Inflammatory macrophage (primary cell): ENCODE measurements at places on chromosomes 2 and 18.

- DNase-seq: no peak
Observed at GRCh38 chr18:1422634-1423033, 518.0 kb downstream of the ADCYAP1 start.

- no peak for DNase-seq
Observed at GRCh38 chr2:40439473-40439872, 12.4 kb downstream of the SLC8A1 start.

DNA sequence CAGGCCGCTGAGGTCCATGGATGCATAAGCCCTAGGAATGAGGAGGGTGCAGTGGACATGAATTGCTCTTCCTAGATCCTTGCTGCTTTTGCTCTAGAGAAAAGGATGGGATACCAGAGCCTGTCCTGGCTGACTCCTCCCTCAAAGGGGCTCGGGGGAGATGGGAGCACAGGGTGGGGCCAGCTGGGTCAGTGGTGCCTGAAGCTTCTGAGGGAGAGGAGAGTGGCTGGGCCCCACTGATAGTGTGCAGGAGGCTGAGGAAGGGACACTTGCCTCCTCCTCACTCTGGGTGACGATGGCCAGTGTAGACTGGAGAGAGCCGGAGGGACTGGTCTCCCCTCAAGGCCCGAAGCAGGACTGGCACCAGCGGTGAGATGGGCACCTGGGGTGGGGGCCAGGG is at the start of gene NT5DC4:
Gene NT5DC4 (plus strand): TSS at position 236 of the 400 bp plus-strand sequence. CDS start 60 bp downstream, at position 296.
- no peak for DNase-seq

DNA sequence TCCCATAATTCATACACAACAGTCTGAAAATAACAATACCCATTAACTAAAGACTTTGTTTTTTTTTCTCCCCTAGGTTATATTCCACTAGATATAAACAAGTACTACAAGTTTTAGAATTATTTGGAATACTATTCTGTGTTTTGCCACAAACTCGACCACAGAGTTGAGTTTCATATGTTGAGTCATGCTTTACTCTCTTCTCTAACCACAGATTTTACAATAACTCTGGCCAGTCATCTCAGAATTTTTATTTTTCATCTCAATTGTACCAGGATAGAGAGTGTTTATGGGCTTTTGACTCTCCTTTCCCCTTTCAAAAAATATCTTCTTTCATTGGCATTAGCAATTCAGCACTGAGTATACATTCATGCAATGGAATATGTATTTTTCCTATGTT is 348.7 kb upstream of the GALNT5 start:
- DNase-seq: no peak

DNA sequence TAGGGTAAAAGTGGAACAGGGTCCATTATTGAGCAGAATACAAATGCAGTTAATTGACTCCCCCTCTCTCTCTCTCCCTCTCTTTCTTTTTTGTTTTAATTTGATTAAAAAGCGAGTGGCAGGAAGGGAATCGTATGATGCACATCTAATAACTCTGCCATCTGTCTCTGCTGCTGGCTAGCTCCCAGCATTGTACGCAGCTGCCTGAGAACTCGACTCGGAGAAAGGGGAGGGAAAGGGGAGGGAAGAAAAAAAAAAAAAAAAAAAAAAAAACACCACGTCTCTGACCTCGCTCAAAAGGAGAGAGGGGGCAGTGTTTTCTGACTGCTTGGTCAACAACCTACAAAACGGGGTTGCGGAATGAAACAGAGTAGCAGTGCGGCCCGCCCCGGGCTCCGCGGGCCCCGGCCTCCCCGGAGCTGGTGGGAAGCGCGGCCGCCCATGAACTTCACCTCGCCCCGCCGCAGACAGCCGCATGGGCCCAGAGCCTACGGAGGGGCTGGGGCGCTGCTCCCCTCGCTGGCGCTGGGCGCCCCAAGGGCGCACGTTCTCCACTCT is 265.7 kb downstream of the TCF4 start:
- peak; percentile 63 for DNase-seq

GRCh38 chr2:26273501-26273900 is 28.8 kb downstream of the HADHB start:
- DNase-seq: peak; percentile 50

DNA sequence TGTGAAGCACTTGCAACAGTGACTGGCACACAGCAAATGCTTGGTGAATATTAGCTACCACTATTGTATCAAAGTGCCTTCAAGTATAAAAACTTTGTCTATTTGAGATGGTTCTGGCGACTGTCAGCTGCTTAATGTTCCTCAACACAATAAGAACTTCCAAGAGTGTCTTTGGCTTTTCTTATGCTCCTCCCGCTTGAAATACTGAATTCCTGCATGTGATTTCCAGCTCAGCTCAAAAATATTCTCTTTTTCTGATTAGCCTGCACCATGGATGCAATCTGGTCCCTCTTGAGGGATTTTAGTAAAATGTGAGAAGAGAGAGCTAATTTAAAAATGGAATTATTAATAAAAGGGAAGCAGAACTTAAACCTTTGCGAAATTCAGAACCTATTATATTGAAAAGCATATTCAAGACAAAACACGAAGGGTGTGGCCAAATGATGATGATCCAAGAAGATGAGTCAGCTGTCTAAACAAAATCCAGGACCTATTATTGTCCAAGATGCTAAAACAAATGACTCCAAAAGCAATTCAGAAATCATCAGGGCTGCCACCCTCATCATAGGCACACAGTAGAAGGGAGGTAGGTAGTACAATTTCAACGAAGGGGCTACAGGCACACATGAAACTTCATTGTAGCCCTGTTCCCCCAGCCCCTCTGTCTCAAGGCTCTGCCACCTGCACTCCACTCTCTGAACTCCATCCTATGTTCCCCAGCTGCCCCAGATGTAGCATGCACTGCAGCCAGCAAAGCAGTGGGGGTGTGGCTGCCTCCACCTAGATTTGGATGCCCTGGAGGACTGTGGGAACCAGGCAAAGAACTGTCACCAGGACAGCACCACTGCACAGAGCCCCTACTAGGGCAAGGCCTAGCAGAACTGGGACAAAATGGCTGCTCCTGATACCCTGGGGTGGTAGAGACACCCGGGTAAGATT is 190.1 kb downstream of the ZNF385B start:
- no peak for DNase-seq

DNA sequence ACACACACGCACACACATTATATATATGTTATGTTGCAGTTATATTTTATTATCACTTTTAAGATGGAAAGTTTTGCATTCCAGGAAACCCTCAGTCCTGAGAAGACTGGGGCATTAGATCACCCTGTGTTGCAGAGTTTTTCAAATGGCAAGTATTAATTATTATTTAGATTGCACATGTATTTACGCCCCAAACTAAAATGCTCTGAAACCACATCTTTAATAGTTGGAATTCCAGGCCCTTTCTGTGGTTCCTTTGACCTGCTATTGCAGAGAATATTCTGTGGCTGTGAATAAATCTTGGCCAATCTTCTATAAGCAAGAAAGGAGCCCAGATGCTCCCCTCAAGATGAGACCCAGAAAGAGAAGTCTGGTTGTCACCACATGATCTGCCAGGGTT is 427.0 kb upstream of the TNP1 start:
- no peak for DNase-seq

GRCh38 chr2:16124881-16125613 is 184.7 kb downstream of the MYCN start:
- no peak for DNase-seq

DNA sequence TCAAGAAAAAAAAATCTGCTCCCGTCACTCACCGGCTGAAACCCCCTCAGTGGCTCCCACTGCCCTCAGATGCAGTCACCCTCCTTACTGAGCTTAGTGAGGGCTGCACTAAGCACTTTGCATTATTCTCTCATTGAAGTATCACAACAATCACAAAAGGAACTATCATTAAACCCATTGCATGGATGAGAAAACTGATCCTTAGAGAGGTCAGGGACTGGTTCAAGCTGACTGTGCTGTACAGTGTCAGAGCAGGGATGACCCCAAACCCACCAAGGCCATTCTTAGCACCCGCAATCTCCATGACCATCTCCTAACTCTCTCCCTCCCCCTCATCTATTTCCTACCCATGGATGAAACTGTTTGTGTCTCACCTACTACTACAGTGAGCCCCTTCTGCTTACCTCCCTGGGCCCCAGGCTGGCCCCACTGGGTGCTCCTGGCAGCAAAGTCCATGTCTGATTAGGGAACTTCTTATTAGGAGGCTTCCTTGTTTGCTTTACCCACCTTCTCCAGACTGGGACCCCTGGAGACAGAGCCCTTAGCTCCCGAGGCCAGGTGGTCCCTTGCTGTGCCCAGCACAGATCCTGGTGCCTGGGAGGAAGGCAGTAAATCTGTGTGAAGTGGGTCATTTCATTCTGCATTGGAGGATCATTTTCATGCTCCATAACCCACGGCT is 139.3 kb upstream of the ID2 start:
- DNase-seq: no peak

DNA sequence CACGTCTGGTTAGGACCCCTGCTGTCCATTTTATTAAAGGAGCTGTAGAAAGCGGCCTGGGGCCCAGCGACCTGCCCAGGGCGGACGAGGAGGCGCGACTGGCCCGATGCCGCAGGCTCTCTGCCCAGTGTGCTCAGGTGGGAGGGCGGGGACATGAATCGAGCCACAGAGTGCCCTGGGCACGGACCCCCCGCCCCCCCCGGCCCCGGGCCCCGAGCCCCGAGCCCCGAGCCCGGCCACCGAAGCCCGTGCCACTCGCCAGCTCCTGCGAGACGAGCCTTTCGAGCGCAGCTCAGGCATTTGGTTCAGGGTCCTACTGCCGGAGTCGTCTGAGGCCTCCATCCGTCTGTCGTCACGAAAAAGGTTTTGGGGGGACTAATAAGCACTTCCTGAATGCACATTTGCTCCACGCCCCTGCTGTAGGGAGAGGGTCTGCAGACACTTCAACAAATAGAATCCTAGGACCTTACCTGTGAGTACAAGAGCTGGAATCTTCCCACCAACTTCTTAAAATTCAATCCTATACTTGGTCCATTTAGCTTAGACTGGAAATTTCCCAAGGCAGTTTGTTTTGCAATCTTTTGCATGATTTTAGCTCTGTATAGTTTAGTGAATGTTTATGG is 602 bp upstream of the ADAM17 start:
- no peak for DNase-seq

DNA sequence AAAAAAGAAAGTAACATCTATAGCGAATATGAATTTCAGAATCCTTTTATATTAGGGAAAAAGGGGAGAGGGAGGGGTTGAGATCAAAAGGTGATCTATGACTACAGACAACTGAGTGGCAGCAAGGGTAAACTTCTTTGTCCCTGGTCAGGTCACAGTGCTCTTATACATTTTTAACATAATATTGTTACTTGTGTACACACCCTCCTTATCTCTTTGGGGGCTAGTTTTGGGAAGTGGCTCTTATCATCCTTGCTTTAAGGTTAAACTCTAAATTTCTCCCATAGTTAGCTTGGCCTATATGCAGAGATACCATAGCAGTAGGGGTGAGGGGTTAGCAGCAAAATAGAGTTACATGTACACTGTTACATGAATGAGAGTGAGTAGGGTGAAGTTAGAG is 31.6 kb upstream of the ATG16L1 start:
- no peak for DNase-seq

DNA sequence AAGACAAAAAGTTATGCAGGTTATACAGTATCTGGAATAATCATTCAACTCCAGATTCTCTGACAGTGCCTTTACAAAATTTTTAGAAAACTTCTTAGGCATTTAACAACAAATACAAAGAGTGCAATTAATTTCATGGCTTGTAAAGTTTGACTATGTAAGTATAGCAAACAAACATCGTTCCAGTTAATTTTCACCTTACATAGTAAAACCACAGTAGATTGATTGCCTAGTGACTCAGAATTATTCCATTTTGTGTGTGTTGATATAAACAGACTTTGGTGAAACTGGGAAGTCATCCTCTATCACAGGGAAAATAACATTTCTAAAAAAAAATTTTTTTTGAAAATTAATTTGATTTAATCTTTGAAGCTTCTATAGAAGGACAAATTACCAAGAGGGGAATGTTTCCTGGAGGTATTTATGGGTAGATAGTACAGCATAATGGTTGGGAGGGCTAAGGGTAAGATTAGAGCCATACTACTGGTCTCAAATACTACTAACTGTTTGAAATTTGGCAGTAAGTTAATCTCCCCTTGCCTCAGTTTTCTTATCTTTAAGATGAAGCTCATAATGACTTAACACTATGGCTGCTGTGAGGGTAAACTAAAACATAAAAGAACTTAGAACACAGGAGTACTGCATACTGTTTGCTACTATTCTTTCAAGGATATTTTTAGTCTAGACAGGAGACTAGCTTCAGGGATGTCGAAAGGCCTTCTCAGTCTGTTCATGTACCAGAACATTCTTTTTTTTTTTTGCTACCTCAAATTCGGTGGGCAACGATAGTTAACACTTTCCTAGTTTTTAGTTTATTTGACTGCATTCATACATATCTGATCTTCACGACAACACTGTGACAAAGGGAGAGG is 19.6 kb downstream of the NDUFAF7 start:
- no peak for DNase-seq

DNA sequence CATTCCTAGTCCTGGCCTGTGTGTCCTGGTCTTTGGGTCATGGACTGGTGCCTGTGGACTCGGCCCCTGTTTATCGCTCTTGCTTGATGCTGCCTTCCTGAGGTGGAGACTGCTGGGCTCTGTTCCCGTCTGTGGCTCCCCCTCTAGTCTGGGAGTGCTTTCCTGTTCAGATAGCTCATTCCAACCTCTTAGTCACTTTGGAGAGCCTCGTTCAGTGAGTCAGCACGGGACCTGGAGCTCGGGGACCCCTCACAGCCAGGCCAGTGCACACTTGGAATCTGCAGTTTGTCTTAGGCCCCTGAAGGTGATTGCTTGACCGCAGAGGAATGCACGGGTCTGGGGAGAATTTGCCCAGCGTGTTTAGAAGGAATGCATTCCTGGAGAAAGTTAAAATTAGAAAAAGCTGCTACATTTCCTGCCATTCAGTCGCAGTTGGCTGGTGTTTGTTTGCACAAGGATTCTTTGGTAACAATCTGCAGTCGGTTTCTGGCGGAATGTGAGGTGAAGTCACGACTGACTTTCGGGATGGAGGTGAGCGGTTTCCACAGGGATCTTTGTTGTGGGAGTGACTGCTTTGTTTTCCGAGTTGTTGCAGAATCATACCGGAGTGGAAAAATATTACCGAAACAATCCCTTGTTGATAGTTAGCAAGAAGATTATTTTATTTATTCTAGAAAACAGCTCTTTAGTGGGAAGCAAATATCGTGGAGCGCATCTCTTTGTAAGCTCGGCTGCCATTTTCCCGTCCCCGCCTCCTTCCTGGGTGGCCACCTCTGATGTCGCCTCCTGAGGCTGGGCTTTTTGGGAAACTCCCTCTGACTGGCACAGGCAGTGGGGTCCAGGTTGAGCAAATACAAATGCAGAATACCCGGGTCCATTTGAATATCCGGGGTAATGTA is 29.6 kb downstream of the SH3BP4 start:
- no peak for DNase-seq

DNA sequence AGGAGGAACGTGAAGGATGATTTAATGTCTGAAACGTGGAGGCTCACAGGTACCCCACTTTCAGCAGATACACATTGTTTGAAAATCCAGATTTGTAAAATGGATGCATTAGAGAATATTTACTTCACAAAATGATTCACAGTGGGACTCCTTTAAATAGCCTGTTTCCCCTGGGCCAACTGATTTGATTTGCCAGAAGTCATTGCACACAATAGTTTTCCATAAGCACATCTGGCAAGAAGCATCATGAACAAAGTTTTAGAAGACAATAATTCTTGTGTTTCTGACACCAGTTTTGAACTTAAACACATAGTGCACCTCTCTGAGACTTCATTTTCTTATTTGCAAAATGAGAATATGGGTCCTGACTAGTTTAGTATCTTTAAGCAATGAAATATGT is 451.4 kb upstream of the SLC14A2 start:
- DNase-seq: no peak

- DNase-seq: no peak
Observed at GRCh38 chr2:227485429-227485828, 13.5 kb downstream of the AGFG1 start.

GRCh38 chr2:151153601-151154000 is 108.1 kb downstream of the RBM43 start:
- no peak for DNase-seq
